Naive B cell (primary cell): ENCODE measurements at places on chromosomes 1 and 21.

GRCh38 chr1:45488666-45489377 lies 2.1 kb downstream of the TESK2 start:
- no peak for DNase-seq

GRCh38 chr1:150162582-150162861 lies 12.8 kb downstream of the PLEKHO1 start:
- DNase-seq, result no peak

GRCh38 chr1:26278724-26279455 lies 996 bp upstream of the SH3BGRL3 start:
- DNase-seq, result no peak

DNA sequence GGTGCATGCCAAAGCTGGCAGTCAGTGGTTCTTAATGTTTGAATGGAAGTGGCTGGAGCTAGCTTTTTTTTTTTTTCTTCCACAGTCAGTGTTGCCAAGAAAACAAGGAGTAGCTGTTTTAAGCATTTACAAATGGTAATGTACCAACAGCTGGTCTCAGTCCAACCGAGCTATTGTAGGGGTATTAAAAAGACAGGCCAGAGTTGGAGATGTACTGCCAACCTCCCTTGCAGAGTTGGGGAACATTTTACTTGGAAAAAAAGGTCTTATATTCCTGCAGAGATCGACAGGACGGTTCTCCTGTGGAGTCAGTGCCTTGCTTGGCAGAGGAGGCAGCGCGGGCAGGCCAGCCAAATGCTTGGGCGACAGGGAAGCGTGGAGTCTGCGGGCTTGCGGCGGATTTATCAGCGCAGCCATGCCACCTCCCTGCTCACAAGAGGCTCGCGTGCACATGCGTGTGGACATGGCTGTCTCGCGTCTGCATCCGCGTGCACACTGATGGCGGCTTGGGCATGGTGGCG lies 338.1 kb downstream of the RPS6KC1 start:
- DNase-seq, result no peak

DNA sequence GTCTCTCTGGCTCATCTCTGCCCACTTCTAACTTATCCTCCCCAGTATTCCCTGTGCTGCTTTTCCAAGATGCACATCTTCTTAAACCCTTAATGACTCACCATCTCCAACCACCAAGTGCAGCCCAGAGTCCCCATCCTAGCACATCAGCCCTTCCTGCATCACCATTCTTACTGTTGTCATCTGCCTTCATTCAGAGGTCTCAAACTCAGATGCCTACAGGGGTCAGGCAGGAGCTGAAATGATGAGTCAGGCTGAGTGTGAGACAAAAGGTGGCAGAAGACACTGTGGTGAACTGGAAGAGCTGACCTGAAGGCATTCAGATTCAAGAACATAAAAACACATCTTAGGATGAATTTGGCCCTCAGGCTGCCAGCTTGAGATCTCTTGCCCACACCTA lies 34.6 kb downstream of the OLFML2B start:
- no peak for DNase-seq

DNA sequence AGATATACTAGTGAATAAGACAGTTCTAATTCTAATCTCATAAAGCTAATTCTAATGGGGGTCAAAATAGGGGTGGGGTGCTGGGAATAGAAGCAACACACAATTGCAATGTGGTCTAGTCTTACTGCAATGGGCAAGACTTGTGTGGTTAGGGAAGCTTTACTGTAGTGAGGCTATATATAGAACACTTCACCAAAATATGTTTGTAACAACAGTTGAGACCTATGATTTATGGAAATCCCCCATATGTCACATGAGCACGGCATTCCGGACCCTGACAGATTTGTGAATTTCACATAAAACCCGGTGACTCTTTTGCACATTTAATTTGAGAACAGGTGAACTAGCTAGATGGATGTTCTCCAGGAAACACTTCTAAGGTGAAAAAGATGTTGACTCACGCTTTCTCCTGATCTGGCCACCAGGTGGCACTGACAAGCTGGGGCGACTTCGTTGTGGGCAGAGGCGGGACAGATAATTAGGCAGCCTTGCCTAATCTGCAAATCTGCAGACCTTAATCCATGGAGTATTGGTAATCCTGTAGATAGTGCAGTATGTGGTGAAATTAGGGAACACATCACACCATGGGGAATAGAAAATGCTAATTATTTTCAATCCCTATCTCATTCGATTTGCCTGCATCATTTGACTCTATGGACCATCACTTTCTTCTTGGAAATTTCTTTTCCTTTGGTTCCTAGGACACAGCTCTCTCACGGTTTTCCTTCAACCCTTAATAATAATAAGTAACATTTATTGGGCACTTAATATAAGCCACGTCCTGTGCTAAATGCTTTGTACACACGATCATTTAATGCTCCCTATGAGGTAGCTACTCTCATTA lies 37.7 kb downstream of the KIAA0040 start:
- DNase-seq, result peak; percentile 63

DNA sequence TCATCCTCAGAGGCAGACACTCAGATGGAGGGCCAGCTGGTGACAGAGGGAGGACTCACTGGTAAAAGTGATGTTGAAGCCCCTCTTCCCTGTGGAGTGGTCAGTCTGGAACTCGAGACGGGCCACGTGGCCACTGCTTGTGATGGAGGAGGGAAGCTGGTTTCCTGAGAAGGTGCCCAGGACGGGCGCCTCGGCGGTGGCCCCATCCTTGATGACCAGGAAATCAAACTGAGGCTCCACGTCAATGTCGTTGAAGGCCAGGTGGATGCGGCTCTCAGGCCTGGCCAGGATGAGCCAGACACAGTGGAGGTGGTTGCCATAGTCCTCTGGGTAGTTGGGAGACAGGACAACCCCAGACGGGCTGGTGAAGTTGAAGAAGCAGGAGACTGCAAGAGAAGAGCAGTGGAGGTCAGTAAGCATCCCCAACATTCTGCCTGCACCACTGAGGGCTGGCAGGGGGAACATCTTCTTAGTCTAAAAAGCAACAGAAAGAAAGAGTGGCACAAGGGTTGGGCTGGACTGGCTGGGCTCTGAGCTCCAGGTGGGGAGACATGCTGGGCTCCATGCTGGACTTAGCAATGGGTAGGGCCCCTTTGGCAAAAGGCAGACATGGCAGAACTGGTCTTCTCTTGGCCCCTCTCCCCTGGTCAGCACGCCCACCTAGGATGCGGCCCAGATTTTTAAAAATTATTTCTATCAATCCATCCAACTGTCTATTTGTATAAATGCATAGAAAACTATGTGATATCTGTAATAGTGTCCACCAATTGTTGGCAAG lies 120.5 kb upstream of the HMGB4 start:
- DNase-seq, result no peak

GRCh38 chr1:232952514-232953499 lies 2.4 kb downstream of the NTPCR start:
- peak; percentile 28 for DNase-seq

DNA sequence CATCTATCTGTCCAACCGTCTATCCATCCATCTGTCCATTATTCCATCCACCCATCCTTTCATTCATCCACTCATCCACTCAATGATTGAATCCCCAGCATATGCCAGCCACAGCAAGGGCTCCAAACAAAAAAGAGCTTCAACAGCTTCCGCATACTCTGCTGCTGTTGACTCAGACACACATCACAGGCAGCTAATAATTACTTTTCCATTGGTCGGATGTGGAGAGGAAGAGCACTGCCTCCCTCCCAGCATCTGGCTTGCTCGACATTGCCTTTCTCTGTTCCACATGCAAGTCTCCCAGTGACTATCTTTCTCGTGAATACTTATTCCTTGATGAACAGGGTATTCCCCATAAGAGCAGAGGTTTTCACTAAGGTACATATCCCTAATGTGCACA lies 176.5 kb downstream of the HIVEP3 start:
- DNase-seq, result no peak

- DNase-seq, result peak; percentile 26
These were observed 6.0 kb upstream of the DNMT3L start for GRCh38 chr21:44267655-44268142.

DNA sequence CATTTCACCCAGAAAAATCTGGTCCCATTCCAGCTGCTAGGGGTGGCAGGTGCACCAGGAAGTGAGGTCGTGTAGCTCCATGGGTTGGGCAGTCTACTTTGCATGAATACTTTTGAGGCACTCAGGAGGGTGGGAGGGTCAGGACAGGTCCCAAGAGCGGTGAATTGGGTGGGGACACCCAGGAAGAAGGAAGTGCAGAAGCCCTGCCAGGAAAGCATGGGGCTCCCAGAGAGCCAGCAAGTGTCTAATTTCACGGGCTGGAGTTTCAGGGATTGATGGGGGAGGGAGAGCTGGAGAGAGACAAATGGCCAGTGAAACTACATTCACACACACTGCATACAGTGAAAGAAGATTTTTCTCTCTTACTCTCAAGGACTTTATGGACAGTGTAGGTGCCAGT lies 137.8 kb downstream of the GALNT2 start:
- no peak for DNase-seq

GRCh38 chr1:64482720-64483119 lies 12.8 kb downstream of the CACHD1 start:
- DNase-seq, result no peak

- no peak for DNase-seq
These were observed 319.1 kb upstream of the GREM2 start for GRCh38 chr1:240931031-240931430.

DNA sequence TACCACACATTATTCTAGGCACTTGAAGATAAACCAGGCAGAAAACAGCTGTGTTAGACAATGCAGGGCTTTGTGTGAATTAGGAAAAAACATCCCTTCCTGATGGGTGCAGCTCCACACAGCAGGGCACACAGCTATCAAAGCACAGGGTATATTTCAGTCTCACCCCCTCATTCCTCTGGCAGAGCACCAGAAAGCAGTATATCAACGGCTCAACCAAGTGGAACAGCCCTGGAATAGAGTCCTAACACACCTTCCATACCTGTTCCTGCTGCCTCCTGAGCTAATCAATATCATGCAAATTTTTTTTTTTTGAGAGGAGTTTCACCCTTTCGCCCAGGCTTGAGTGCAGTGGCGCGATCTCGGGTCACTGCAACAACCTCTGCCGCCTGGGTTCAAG lies 32.1 kb downstream of the LYST start:
- DNase-seq, result no peak

- no peak for DNase-seq
These were observed 141.9 kb upstream of the CXADR start for GRCh38 chr21:17370916-17371315.

GRCh38 chr1:186927884-186928283 lies 99.1 kb downstream of the PLA2G4A start:
- no peak for DNase-seq

DNA sequence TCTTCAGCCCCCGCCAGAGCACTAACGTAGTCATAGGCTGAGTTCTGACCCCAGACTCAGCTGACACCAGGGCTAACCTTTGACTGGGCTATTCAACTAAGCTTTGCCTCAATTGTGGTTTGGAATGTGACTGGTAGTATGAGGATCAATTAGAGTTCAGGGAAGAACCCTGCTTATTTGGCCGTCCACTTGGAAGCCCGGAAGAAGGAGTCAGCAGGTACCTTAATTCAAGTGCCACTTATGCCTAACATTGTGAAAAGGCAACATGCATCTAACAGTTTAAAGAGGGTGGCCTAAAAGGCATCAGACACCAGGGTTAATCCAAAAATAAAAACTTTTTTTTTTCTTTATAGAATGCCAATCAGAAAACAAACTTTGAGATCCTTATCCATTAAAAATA lies 92.3 kb downstream of the BEND5 start:
- no peak for DNase-seq

DNA sequence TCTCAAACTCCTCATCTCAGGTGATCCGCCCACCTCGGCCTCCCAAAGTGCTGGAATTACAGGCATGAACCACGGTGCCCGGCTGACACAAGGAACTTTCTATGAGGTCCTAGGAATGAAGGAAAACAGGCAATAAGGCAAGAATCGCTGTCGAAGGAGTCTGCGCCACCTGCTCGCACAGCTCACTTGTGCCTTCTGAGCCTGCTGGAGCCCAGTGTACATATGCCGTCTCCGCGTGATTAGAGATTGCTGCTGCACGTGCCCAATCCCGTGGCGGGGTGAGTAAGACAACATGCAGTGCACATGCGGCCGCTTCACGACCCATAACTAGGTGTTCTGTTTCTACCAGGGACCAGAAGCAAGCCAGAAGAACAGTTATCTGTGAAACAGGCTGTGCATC lies 24.3 kb downstream of the H3-3A start:
- DNase-seq, result no peak

DNA sequence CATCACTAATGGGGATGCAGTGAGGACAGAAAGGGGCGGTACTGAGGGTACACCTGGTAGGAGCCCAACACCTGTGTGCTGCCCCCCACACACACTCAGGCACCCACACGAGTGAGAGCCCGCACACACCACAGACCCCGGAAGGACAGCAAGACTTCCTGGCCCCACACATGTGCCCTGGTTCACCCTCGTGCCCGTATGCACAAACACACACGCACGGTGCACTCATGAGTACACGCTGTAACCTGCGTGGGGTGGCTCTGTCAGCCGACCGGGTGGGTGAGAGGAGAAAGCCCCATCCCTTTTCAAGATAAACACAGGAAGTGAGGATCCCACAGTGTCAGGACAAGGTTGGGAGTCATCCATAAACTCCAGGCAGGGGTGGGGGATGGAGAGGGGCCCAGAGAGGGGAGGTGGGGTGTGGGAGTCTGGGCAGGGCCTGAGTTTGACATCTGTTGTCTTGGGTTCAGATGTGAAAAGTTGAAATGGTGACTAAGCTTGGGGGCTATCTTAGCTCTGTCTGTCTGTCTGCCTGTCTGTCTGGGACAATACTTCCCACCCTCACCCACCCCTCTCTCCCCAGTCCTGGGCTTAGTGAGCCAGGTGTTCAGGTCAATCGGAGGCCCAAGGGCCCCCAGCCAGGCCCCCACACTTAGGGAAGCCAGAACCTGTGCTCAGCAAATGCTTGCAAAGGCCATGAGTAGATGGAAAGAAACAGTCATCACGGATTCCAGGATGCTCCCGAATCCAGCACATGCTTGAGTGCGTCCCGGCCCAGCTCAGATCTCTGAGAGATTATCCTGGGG lies 119.8 kb upstream of the ZBTB40 start:
- DNase-seq, result no peak

- no peak for DNase-seq
These were observed 5.8 kb downstream of the ROR1 start for GRCh38 chr1:63779338-63780211.

DNA sequence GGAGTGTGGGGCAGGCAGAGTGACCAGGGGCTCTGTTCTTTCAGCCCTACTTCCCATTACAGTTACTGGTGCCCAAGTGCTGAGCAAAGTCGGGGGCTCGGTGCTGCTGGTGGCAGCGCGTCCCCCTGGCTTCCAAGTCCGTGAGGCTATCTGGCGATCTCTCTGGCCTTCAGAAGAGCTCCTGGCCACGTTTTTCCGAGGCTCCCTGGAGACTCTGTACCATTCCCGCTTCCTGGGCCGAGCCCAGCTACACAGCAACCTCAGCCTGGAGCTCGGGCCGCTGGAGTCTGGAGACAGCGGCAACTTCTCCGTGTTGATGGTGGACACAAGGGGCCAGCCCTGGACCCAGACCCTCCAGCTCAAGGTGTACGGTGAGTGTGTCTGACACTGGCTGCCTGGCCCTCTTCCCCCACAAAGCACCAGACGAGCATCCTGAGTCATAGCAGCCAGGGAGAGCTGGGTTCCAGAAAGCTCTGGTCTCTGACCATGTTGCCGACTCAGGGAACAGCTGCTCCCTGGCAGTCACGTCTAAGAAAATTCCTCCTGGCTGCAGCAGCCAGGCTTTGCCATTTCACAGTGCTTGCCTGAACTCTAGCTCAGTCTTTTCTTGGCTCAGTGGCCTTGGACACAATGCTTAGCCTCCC lies 3.3 kb downstream of the SLAMF8 start:
- DNase-seq, result no peak
